Stimulated activated CD4-positive, alpha-beta T cell treated with anti-CD3 and anti-CD28 coated beads, Interleukin-12 subunit alpha, Interleukin-12 subunit beta, amount 100 ng/mL, for 48 hours (primary cell): ENCODE measurements at places on chromosomes 11 and 22.

- no peak for DNase-seq
Observed at GRCh38 chr11:70580036-70580805, 181.9 kb downstream of the CTTN start.

DNA sequence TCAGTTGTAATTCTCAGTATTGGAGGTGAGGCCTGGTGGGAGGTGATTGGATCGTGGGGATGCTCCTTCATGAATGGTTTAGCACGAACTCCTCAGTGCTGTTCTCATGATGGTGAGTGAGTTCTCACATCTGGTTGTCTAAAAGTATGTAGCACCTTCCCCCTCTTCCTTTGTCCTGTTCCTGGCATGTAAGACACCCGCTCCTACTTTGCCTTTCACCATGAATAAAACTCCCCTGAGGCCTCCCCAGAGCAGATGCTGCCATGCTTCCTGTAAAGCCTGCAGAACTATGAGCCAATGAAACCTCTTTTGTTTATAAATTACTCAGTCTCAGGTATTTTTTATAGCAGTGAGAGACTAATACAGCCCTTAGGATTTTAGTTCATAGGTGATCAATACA, 191.5 kb downstream of the MAML2 start:
- DNase-seq: no peak

DNA sequence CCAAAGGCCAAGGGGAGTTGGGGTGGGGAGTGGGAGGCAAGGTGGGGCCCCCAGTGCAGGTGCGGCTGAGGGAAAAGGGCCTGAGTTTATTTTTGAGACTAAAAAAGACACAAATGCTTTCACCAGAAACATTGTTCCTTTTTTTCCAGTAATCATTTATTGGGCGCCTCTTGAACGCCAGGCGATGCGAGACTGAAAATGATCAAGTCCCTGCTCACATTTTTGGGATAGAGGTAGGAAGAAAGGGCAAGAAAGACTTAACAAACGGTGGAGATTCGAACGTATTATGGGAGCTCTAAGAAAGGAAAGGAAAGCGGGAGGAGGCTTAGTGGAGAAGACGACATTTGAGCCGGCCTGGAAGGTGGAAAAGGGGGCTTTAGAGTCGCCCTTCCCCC, 796 bp upstream of the SF3B2 start:
- no peak for DNase-seq

- DNase-seq: no peak
Observed at GRCh38 chr11:80925321-80925720, 1484.5 kb upstream of the TENM4 start.

GRCh38 chr11:2093575-2094353, 45.4 kb downstream of the IGF2 start:
- no peak for DNase-seq

DNA sequence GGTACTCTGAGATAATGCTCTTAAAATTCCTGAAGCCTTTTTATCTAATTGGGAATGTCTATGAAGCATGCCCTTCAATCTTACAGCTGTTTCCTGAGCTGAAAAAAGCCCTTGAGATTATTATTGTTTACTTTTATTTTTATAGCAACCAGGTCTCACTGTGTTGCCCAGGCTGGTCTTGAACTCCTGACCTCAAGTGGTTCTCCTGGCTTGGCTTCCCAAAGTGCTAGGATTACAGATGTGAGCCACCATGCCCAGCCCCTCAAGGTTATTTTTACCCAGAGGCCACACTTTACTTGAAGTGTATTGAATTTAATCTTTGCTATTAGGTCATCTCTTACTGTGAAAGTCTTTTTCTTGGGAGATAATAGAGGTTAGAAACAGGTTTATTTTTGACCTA, 7.0 kb upstream of the SWAP70 start:
- no peak for DNase-seq

DNA sequence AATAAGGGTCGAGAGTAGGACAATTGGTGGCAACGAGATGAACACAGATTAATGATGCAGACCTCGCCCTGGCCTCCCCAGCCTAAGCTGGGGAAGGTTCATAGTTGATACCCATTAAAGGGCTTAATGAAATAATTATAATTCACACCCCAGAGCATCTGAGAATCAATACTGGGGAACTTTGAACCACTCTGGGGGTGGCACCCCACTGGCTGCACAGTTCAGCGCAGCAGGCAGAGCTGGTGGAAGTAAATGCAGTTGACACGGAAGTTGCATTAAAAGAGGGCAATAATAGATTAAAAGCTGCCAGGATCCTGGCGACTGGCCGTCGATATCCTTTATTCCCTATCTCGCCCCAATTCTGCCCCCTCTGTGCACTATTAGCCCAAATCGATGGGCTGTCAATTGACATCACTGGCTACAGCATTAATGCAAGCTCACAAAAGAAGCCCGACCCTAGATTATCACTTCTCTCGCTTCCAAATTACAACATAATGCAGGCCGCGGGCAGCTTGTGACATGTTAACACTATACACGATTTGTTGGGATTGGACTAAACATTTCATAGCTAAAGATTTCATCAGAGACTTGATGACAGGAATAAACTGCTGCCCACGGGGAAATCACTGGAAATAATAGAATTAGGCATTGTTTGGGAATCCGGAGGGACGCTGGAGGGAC, 14.5 kb downstream of the HSPA8 start:
- no peak for DNase-seq

DNA sequence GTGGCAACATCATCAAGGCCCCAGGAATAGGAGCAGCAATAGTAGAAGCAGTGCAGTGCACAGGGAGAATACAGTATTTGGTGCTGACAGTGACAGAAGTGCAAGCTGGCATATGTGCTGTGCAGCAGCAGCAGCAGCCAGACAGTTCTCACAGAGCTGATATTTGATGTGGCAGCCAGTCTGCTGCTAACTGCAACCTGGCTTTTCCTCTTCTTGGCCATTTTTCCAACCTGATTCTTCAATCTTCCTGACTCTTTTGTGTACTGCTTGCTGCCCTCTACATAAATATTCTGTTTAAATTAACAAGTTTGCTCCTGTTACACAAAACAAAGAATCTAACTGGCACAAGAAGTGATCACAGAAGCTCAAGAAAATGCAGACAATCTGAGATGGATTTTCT, 102.0 kb downstream of the CASP12 start:
- DNase-seq: no peak

GRCh38 chr11:2527621-2528291, 82.9 kb downstream of the KCNQ1 start:
- no peak for DNase-seq

DNA sequence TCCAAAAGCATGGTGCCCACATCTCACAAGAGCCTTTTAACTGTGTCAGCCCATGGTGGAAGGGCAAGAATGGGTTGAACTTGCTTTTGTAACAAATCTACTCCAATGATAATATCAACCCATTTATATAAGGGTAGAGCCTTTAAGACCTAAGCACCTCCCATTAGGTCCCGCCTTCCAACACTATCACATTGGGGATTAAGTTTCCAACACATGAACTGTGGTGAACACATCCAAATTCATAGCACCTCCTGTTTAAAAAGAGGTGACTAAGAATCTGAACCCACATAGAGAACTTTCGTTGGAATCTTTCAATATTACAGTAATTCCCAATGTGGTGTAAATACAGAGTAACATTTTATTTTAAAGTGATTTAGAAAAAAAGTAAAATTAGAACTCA, 9.2 kb upstream of the CNTF start:
- DNase-seq: no peak

- DNase-seq: no peak
Observed at GRCh38 chr11:40376331-40376730, 1083.1 kb downstream of the LRRC4C start.

GRCh38 chr22:23709107-23709506, 18.3 kb downstream of the RGL4 start:
- DNase-seq: no peak

GRCh38 chr11:18749681-18750319, 23.8 kb upstream of the IGSF22 start:
- DNase-seq: no peak

- DNase-seq: peak; percentile 79
Observed at GRCh38 chr22:36331306-36331911, 56.4 kb downstream of the MYH9 start.

GRCh38 chr11:45576461-45577215, 88.8 kb downstream of the CHST1 start:
- DNase-seq: no peak

DNA sequence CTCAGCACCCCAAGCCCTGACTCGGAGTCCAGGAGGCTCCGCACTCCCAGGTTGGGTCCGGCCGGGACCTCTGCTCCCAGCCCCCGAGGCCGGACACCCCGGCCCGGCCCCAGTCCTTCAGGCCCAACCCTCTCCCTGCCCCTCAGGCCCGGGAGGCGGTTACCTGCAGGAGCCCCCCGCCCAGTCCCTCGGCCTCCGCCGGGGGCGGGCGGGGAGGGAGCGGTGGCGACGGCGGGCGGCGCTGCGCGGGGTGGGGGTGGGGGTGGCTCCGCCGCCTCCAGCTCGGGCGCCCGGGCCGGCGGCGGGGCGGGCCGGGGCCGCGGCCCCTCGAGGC, 310 bp downstream of the TCF20 start:
- DNase-seq: no peak

DNA sequence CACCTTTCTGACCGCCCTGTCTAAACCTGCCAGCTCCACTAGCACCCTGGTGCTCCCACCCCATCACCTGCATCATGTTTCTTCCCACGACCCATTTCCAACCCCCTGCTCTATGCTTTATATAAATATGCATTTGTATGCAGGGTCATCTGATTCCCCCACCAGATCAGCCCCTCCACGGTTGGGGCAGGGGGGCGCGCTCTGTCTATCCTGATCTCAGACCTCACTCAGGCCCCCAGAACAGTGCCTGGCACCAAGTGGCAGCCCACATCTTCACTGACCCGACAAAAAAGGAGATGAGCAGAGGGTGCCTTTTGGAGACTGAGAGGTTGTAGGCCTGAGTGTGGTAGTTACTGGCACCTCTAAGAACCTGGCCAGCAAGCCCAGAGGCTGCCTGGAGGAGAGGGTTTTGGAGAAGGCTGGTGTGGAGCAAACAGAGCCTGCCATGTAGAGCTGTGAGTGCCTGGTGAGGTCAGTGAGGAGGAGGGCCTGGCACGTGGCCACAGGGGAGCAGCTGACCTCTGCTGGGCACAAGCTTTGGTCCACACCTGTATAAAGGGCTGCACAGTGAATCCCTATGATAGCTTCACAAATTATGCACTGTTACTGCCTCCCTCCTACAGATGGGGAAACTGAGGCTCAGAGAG, 86.3 kb upstream of the RTL6 start:
- DNase-seq: no peak

DNA sequence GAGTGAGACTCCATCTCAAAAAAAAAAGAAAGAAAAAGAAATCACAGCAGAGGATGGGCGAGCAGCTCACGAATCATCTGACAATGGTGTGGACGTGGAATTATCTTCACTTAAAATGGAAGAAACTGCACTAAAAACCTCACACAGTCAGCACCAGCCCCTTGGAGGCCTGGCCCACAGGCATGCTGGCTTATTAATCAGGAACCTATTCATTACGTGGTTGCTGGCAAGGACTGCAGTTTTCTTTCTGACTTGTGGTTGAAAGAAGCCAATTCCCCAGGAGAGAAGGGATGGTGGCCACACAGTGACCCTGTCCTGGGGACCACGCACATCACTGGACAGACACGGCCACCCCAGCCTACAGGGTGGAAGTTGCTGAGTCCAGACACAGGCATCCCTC, 401.1 kb downstream of the CTTN start:
- no peak for DNase-seq

GRCh38 chr11:120259241-120259640, 19.3 kb downstream of the POU2F3 start:
- no peak for DNase-seq

GRCh38 chr22:26045860-26046259, 123.4 kb upstream of the SEZ6L start:
- no peak for DNase-seq

- no peak for DNase-seq
Observed at GRCh38 chr22:23754980-23755636, 883 bp upstream of the VPREB3 start.

DNA sequence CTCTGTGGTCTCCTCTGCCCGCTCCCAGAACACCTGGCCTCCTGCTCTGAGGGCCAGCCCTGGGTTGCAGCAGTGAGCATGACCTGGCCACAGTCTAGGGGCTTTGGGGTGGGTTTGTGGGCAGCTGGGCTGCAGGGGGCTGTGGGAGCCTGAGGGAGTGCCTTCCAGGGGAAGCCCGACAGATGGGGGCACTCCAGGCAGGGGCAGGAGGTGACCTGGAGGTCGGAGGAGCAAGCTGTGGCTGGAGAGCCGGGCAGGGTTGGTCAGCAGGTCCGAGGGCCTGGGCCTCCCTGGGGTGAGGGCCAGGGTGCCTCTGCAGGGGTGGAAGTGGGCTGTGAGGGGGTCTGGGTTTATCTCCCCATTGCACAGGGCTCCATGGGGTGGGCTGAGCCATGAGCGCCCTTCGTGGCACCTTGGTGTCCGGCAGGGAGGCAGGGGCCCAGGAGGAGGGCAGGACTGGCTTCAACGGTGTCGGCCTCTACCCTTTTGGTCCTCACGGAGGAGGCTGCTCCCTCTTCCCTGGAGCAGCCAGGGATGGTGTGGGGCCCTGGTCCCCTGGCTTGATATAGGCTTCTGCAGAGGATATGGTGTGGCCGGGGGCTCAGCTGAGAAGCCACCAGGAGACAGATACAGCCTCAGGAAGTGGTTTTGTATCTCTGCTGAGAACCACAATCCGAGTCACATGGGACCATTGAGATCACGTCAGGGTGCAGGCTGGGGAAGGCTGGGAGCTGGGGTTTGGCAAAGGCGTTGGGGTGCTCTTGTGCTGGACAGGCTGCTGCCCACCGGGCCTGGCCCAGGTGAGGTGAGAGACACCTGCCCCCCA, 22.3 kb downstream of the KCNQ1 start:
- DNase-seq: no peak

DNA sequence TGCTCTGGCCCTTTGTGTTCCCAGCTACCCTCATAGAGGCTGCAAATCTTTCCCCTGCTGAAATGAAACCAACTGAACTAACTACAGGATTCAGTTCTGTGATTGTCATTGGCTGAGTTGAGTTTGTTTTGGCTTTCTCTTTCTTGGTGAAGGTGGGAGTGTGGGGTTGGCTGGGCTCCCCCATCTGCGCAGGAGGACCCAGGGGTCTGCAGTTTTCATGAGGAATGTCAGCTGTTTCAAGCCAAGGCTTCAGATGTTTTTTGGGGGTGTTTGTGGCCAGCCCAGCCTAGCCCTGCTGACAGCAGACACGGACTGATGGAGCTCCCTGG, 34.0 kb downstream of the LRP5 start:
- DNase-seq: no peak

GRCh38 chr11:12526789-12527188, 147.4 kb upstream of the TEAD1 start:
- DNase-seq: no peak

- no peak for DNase-seq
Observed at GRCh38 chr11:118364956-118365615, 5.7 kb downstream of the UBE4A start.
